ENCODE measurements at places on chromosomes 5 and 9.

GRCh38 chr5:42767491-42768105 is 11.0 kb downstream of the CCDC152 start:
- peak; percentile 14 for DNase-seq

DNA sequence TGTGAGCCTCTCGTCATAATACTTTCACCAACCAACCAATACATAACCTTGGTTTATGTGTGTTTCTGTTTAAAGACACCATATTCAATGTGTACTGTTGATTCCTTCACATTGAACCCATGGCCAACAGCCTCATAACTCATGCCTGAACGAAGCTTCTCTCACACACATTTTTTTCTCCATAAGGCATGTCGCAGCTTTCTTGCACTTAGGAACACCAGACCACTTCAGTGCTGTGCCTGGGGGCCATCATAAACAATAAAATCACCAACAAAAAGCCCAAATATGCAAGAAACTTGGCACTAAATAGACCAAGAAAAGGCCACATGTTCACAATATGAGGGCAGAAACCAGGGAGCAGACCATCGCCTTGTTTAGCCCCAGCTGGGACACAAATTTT is 192.2 kb downstream of the ROR2 start:
- no peak for DNase-seq

GRCh38 chr5:130222573-130222972 is 318.3 kb downstream of the CHSY3 start:
- peak; percentile 10 for DNase-seq

DNA sequence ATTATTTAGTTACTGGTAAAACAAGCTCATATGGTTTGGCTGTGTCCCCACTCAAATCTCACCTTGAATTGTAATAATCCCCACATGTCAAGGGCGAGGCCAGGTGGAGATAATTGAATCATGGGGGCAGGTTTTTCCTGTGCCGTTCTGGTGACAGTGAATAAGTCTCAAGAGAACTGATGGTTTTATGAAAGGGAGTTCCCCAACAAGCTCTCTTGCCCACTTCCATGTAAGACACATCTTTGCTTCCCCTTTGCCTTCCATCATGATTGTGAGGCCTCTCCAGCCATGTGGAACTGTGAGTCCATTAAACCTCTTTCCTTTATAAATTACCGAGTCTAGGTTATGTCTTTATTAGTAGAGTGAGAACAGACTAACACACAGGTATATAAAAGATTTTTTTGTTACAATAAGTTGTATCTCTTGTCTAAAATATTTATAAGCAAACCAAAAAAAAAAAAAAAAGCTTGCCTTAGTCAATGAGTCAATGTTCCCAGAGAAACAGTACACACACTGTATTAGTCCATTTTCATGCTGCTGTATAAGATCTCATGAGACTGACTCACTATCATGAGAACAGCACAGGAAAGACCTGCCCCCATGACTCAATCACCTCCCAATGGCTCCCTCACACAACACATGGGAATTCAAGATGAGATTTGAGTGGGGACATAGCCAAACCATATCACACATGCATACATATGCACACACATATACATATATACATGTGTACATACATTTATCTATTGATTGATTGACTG is 138.3 kb downstream of the BASP1 start:
- peak; percentile 24 for DNase-seq

DNA sequence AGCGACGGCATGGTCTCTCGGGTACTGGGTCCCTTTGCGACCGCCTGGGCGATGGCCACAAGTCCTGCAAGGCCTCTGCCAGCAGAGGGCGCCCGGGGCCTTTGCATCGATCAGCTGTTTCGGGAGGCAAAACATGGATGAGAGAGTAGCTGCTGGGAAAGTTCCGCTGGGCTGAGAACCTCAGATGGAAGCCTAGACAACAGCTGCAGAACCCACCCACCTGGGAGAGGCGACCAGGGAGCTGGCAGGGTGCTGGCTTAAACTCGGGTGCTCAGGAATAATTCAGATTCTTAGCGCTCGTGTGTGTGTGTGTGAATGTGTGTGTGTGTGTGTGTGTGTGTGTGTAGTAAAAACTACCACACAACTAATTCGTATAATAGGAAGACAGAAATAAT is 50.0 kb downstream of the TRIM32 start:
- peak; percentile 43 for DNase-seq

GRCh38 chr5:114305402-114306207 is 56.3 kb upstream of the KCNN2 start:
- no peak for DNase-seq

- DNase-seq, result no peak
These were observed 78.5 kb upstream of the PDE4D start for GRCh38 chr5:59972043-59972442.

GRCh38 chr5:139705191-139705590 is 57.0 kb downstream of the CXXC5 start:
- no peak for DNase-seq

DNA sequence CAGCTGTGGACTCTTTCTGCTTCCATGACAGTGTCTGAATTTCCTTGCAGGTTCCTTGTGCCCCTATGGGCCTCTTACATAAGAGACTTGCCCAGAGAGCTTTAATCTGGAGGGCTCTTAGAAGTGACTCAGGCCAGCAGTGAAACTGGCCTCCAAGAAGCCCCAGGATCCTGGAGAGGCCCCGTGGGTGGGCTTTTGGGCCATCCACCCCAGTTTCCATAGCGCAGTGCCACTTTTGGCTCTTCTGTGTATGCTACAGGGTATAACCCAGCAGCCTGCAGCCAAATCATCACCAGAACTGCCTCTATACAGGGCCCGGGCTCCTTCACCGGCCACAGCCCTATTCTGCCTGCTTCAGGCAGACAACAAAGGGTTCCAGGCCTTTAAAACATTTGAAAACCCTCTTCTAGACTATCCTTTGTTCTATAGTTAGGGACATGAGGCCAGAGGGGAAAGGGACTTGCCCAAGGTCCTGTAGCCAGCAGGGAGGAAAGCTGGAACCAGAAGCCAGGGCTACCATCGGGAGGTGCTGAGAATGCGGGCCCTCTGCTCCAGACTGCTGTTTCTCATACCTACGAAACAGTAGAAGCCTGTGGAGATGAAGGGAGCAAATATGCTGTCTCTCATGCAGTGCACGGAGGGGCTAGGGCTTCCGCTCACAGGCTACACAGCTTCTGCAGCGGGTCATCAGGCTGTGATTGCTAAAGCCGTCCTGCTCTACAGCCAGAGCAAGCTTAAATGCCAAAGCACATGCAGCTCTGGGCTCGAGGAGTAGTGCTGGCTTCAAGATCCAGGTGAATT is 18.0 kb downstream of the SH3PXD2B start:
- DNase-seq, result no peak

DNA sequence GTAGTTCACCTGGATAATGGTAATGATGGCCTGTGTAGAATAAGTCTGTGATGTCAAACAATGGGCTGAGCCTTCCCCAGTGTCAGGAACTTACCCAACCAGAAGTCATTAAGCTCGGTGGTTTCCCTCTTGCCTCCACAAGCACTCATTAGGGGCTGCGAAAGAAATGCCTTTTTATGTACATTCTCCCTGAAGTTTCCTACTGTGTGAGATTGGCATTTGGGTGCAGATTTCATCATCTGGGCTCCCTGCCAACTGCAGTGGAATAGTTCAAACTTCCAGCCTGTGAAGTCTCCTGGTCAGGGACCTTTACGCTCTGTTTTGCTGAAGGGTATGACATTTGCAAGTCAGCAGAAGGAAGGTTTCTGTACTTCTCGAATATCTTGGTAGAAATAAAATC is 41.6 kb upstream of the TMEM215 start:
- no peak for DNase-seq

- no peak for DNase-seq
These were observed 186.8 kb downstream of the TMEM161B start for GRCh38 chr5:88081877-88082276.

DNA sequence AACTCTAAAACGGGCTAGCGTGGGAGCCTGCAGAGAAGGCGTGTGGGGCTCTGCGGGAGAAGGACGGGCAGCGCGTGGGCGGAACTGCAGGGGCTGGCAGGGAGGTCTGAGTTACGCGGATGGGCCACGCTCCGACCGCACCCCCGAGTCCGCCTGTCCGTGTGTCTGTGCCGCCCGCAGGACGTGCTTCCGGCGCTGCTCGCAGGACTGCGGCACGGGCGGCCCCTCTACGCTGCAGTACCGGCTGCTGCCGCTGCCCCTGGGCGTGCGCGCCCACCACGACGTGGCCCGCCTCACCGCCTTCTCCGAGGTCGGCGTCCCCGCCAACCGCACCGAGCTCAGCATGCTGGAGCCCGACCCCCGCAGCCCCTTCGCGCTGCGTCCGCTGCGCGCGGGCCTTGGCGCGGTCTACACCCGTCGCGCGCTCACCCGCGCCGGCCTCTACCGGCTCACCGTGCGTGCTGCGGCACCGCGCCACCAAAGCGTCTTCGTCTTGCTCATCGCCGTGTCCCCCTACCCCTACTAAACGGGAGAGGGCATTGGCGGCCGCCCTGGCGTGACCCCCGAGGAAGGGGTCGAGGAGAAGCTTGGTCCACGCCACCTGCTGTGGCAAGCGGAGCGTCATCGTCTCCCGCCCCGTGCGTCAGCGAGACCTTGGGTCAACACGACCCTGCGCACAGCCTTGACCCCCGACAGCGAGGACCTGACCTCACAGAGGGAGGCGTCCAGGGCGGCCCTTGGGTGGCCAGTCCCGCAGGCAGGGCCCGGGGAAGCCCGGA is 11.4 kb upstream of the ASS1 start:
- DNase-seq, result no peak

GRCh38 chr5:176529116-176529740 is 8.0 kb downstream of the RNF44 start:
- no peak for DNase-seq

DNA sequence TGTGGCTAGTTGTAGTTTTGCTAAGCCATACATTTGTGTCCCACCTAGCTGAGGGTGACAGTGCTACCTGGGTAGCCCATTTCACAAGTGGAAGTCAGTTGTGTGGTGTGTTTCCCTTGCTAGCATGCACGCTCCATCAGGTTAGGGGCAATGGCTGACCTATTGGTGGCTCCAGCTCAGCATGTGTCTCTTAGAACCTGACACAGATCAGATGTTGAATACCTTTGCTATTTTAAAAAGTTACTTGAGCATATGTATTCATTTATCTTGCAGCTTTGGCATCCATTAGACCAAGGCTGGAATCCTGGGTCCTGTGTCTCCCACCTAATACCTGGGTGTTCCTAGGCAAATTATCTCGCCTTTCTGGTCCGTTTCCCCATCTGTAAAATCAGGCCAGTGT is 44.8 kb downstream of the ZNF618 start:
- DNase-seq, result no peak

GRCh38 chr5:6902094-6902493 is 188.9 kb downstream of the TENT4A start:
- no peak for DNase-seq

- DNase-seq, result no peak
These were observed 46.5 kb downstream of the MARCHF3 start for GRCh38 chr5:126983874-126984266.

DNA sequence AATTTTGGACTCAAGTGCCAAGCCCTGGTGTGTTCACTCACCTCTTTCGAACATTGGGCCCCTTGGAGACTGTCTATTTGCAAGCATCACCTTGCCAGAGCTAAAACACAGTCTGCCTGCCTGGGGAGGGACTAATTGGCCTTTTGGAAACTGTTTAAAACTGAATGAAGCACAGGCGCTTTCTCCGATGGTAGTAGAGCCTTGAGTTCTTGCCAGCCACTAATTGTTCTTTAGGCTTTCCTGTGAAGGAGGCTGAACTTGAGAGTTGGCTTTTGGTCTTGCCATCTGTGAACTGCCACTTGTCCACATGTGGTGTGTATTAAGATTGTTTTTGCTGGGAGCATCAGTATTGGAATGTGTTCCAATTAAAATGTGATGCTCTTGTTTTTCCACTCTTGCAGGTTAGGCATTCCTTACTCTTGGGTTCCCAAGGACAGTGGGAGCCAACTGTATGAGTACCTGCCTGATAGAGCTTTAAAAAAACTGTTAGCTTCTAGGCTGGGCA is 26.0 kb downstream of the GARNL3 start:
- DNase-seq, result no peak

DNA sequence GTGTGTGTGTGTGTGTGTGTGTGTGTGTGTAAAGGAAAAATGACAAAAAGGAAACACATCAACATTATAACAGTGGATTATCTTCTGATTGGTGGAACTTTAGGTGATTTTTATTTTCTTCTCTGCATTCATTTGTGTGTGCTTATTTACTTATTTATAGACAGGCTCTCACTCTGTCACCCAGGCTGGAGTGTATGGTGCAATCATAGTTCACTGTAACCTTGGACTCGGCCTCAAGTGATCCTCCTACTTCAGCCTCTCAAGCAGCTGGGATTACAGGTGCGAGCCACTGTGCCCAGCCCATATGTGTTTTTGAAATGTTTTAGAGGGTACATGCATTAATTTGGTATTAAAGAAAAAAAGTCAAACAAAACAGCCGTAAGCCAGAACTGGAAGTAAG is 39.1 kb downstream of the FAT2 start:
- DNase-seq, result no peak

- no peak for DNase-seq
These were observed 419.5 kb upstream of the CTNND2 start for GRCh38 chr5:12323637-12324229.

DNA sequence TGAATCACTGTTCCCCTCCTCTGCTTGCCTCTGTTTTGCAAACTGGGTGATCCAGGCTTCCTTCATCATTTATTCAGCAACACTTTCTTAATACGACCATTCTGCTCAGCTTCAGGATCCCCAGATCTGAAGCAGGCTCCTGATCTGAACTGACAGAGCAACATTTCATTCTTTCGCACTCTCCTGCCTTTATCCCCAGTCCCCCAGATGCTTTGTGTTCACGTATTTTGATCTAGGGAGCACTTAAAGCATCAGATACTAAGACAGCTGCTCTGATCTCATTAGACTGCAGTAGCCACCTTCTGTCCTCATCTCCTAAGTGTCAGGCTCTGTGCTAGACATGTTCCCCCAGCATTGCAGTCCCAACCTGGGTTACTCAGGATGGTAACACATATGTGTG is 158.0 kb downstream of the TRIO start:
- no peak for DNase-seq

DNA sequence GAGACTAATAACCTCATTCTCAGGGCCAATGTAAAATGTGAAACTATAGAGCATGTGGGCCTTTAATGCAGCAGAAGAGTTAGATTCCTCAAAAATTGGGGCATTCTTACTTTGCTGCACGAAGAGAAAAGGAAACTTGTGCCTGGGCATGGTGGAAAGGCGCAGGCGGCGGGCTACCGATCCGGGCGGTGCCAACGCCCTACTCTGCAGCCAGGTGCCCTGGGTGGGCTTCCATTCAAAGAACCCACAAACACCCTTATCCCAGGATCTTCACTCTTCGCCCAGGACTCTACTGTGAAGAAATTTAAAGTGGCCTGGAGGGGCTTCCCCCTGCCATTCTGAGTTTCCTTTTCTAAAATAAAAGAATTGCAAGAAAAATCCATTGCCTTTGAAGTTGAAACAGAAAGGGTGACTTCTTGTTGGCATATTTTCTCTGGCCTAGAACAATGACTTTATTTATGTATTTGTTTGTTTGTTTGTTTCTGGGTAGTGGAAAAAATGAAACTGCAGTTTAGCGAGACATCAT is 124.9 kb downstream of the TMEM161B start:
- DNase-seq, result no peak

GRCh38 chr5:65886387-65886786 is 40.0 kb upstream of the ERBIN start:
- DNase-seq, result no peak
